ENCODE measurements at places on chromosomes 1 and 21.

- no peak for DNase-seq
These were observed 86.1 kb upstream of the ADGRL2 start for GRCh38 chr1:81714636-81715035.

GRCh38 chr1:200979574-200980451 lies 43.7 kb downstream of the KIF21B start:
- no peak for DNase-seq

- no peak for DNase-seq
These were observed 74.0 kb upstream of the LRRC53 start for GRCh38 chr1:74586253-74586897.

GRCh38 chr1:16430606-16431005 lies 6.6 kb downstream of the SPATA21 start:
- no peak for DNase-seq

DNA sequence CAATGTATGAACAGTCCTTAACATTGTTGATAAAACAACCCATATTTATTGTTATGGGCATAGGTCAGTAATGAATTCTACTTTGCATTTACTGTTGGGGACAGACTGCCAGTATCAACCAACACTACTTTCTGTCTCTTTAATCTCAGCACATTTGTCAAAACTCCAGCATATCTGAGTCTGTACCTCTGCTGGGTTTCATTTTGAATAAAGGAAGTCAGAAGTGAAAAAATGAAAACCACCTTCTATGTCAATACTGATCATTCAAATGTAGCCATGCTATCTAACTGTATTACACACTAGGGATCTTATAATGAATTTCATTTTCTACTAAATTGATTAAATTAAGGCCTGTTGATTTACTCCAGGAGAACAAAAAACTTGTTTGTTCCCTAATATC lies 24.2 kb upstream of the CXADR start:
- no peak for DNase-seq

GRCh38 chr1:78490861-78491450 lies at the start of gene PTGFR:
Gene PTGFR, plus strand, starts transcription at chr1:78490974. Its CDS starts 1,770 bp downstream, at chr1:78492744.
- peak; percentile 52 for DNase-seq

GRCh38 chr1:59763418-59763817 lies 51.3 kb upstream of the HOOK1 start:
- DNase-seq: no peak

DNA sequence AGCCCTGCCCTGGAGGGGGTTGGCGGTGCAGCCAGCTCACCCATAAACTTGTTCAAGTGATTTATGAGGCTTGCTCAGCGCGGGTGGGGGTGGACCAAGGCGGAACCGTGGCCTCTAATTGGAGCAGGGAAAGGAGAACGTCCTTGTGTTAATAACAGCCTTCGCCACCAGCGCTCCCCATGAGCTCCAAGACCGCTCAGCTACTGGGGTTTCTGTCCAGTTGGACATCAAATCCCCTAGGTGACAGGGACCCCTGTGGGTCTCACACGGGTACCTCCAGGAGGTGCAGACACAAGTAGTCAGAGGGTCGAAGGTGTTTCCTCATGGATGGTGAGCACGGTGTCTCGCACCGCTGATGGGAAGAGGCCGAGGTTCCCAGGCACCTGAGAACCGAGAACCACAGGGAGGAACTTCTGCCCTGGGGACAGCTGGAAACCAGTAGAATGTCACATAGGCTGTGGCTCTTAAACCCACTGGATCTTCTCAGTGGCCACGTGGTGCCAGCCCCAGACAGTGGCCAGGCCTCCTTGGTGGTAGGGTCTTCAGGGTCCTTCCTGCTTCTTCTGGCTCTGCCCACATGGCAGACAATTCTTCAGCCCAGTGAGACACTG lies 3.7 kb upstream of the ACTRT2 start:
- no peak for DNase-seq

DNA sequence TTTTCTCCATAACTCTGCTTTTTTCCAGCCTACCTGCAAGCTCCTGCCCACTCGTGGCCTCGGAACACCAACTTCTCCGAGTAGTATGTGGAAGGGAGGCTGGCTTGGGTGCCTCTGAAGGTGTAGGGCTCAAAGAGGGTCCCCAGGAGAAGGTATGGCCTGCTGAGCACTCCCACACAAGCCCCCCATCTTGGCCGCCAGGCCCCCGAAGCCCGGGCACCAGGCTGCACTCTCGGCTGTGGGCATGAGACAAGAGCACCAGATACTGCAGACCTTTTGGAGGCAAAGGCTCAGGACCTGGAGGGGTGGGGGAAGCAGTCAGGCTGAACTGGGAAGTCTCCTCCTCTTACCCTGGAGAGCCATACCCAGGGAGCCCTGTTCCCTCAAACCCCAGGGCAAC lies 1.7 kb downstream of the ZNF692 start:
- no peak for DNase-seq

- no peak for DNase-seq
These were observed 147.7 kb downstream of the FCRL5 start for GRCh38 chr1:157404614-157405013.

DNA sequence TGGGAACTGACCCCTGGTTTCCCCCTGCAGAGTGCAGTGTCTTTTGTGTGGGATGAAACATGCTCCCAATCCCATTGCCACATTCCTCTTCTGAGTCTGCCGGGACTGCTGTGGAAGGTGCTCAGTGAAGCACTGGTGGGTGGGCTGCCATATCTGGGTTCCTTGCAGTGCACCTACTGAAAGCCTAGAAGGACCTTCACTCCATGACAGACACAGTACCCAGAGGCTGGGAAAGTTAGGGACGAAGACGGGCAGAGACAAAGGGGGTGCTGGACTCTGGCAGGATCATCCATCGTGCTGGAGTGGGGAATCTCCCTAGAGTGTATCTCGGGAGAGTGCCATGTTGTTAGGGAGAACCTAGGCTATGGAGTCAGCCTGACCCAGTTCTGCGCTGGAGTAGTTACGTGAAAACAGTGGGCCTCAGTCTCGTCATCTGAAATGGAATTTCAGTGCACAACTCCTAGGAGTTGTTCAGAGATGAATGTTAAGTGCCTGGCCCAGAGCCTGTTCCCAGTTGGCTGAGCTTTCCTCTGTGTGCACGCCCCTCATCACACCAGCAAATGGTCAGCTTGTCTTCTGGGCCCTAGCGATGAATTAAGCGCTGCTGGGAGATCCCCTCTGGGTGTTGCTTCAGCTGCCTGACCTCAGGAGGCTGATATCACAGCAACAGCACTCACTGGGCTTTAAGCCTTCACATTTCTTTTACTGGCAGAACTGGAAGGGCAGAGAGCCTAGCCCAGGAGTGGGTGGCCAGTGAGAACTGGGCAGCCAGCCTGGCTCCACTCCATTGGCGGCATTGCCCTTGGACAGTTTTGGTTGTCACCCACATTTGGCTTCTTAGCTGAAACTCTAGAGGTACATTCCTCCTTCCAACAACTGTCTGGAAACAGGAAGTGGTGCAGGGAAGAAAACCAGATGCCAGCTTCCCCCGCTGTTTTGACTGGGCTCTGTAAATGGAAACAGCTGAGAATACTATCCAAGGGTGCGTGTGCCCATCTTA lies 479.8 kb upstream of the VAMP3 start:
- peak; percentile 71 for DNase-seq

DNA sequence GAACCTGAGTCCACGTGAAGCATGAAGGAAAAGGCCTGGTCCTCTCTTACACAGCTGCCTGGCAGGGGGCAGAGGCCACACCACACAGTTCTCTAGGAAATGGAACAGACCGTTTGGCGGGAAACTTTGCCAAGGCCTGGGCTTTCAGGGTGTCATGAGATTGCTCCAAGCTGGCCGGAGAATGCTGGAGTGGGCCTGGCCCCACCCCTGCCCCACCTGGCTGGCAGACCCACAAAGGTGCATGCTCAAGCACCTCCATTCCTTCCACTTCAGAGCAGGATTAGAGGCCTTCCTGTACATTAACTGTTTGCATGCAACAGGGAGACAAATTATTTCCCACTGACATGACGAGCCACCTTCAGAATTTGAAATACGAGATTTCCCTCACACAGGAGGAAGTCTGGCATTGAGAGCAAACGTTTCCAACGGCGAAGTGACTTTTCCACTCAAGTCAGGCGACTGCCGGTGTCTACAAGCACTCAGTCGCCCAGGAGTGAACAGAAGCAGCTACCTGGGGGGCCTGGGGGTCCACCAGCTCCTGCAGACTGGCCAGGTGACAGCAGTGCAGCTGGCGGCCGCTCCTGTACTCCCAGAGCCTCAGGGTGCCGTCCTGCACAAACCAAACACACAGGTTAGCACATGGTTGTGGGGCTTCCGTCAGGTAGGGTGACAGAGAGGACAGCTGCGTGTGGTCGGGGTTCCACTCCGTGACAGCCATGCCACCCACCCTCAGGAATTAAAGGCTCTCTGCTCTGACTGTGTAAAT lies 24.0 kb downstream of the WDR4 start:
- DNase-seq: no peak

GRCh38 chr1:186772228-186772627 lies 56.5 kb upstream of the PLA2G4A start:
- no peak for DNase-seq

DNA sequence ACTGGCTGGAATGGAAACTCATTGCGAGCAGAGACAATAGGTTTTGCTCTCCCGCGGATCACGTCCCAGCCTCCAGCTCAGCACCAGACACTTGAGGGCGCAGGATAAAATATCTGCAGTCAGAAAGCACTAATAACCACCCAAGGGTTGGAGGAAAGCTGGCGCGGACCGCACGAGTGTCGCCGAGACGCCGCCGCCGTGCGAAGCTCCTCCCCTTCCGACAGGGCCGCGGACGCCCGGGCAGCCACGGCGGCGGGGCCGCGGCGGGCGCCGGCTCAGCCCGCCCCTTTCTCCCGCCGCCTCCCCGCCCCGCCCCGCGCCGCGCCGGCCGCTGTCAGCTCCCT lies at the start of gene CMPK1:
CMPK1 (plus strand) TSS at position 213 of the 344 bp plus-strand sequence. CDS start 156 bp downstream, outside the sequence.
- peak; percentile 88 for DNase-seq

- peak; percentile 52 for DNase-seq
These were observed 160.2 kb downstream of the DENND1B start for GRCh38 chr1:197614916-197615692.

- DNase-seq: no peak
These were observed 10.8 kb downstream of the CASP9 start for GRCh38 chr1:15513192-15513591.

DNA sequence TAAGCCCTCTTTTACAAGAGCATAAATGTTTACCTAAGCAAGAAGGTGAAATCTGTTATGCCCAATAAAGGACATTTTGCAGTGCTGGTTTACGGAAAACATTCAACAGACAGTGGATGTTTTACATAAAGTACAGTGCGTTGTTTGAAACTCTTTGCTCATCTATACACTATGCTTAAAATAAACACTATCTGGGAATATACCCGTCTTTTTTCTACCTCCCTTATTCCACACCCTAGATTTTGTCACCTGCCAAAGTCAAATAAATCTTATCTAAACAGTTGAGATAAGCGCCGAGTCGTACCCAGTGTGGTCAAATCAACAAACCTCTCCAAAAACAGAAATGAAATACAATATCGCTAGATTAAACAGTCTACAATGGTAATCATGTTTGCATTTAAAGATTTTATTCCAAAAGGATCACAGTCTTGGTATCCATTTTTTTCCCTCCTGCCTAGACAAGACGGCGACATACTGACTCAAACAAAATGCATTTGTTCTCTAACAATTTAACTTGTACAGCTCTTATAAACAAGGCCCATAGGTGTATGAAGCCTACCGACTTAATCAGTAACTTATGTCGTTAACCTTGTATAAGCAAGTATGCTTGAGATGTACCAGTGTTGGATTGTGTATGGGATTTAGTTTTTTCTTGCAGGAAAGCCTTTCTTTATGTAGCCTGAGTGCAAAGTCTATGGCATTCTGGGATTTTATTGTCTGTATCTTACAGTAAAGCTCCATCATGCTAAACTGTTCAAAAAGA lies 189.1 kb downstream of the FMN2 start:
- no peak for DNase-seq

GRCh38 chr1:24898909-24899439 lies 31.1 kb downstream of the RUNX3 start:
- DNase-seq: no peak

GRCh38 chr1:26890467-26890796 lies 349 bp upstream of the GPN2 start:
- DNase-seq: no peak

All from AG10803 (cell line).